ENCODE measurements at places on chromosomes 3 and 15. TPM values are rescaled to one million over a fixed set of nuclear protein-coding genes. Genes with fewer than 3 reads are reported as not detected.

GRCh38 chr15:38263996-38264395, 11.4 kb downstream of the SPRED1 start:
- no peak overlapping the region for H3K27ac ChIP-seq
- H3K4me1 ChIP-seq = no peaks in the 10 kb centered on the region
- DNase-seq = no peak
- H3K27me3 ChIP-seq = no peaks in the 10 kb centered on the region
- H3K36me3 ChIP-seq = no peaks in the 10 kb centered on the region

GRCh38 chr3:32240159-32240545, 1.7 kb downstream of the CMTM8 start:
- no peaks in the 10 kb centered on the region for H3K4me1 ChIP-seq
- H3K27me3 ChIP-seq = no peaks in the 10 kb centered on the region
- DNase-seq = peak; percentile 48
- no peak overlapping the region for H3K4me3 ChIP-seq
- no peak overlapping the region for H3K27ac ChIP-seq
- H3K36me3 ChIP-seq = no peaks in the 10 kb centered on the region

- H3K36me3 ChIP-seq = no peaks in the 10 kb centered on the region
- H3K4me3 ChIP-seq = peak within 1 kb of the TSS; percentile 45
- H3K27me3 ChIP-seq = no peaks in the 10 kb centered on the region
- peak within 1 kb of the TSS; percentile 2 for H3K27ac ChIP-seq
- peaks cover 15% of the 10 kb centered on the region for H3K4me1 ChIP-seq
- peak; percentile 96 for DNase-seq
Measured at GRCh38 chr3:49719214-49719884, at the start of gene AMIGO3. Gene AMIGO3, minus strand, starts transcription at chr3:49719684. Its CDS starts 219 bp downstream, at chr3:49719465.

GRCh38 chr3:136658946-136659682, 93.1 kb downstream of the STAG1 start:
- no peaks in the 10 kb centered on the region for H3K27me3 ChIP-seq
- no peak for DNase-seq
- H3K4me1 ChIP-seq = no peaks in the 10 kb centered on the region
- H3K27ac ChIP-seq = no peak overlapping the region
- H3K36me3 ChIP-seq = no peaks in the 10 kb centered on the region

DNA sequence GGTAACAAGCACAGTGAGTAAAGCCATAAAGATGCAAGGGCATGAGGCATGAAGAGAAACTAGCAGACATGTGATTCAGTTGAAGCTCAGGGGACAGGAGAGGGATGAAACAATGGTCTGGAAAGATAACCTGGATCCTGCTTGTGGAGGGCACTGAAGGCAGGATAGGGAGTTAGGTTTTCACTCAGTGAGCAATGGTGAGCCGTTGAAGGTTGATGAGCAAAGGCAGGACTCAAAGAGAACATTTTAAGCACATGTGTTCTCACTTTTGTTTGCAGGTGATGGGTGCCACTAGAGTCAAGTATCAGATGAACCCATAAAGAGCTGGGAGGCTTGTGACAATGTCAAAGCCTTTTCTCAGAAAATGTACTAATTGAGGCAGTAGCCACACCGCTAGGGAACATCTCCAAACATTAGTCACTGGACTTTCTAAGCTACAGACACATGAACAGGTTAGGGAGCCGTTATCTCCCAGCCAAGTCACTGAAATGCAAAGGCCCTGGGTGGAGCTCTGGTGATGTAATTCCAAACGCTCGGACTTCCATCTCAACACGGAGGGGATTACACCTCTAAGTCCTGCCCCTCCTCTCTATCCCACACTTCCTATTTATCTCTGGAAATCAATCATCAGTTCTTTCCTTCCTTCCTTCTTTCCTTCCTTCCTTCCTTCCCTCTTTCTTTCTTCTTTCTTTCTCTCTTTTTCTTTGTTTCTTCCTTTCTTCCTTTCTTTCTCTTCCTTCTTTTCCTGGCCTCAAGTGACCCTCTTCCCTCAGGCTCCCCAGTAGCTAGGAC, 22.7 kb downstream of the KLHL6 start:
- DNase-seq = no peak
- no peaks in the 10 kb centered on the region for H3K36me3 ChIP-seq
- no peak overlapping the region for H3K27ac ChIP-seq
- no peaks in the 10 kb centered on the region for H3K27me3 ChIP-seq

The PAK6 gene
- total RNA-seq = 13.8 TPM

The CTXN2 gene
- not detected for total RNA-seq

Data from prostate gland (tissue), 2 donors.